Fibroblast of pulmonary artery (primary cell): ENCODE measurements at places on chromosomes 7 and 10.

DNA sequence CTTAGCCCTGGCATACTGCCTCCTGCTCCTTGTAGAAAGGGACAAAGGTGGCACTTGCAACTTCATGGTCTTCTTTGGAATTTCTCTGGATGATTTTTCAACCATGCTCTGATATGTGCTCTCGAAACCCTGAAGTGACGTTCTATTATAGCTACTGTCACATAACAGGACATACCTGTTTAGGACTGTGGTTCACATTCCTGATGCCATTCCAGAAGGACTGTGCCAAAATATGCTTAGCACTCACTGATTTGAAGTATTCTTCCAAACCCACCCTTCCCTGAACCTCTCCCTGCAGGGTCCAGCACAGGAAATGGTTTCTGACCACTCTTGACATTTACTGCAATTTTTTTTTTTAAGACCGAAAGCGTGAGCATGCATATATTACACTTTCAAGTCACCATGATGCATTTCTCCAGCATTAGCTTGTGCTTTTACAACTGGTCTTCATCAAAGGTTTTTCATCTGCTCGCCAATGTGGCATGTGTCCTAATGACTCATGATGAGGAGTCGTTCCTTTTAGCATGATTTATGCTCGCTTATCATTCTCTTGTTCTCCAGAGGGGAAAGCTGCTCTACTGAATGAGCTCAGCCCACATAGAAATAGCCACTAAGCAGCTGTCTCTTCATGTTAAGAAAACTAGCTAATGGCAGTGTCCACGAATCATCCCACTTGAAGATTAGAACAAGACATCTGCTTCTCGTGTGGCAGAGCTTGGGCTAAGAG is 135.2 kb downstream of the ADAM12 start:
- peak; percentile 95 for DNase-seq

DNA sequence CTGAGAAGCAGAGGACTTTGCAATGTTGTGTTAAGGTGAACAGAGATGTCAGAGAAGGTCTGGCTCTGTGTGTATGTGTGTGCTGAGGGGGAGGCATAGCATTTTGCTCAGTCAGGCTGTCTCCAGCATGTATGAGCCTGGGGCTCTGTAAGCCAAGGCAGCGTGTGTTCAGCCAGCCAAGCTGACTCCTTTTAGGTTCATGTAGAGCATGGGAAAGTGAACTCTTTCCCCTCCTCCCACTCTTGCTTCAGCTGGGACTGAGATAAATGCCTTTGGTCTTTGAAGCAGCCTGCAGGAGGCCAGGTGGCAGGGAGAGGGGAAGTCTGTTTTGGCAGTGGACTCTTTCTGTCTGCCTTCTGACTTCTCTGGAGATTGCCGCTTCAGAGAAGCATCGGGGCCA is 3.8 kb downstream of the SFXN2 start:
- peak; percentile 76 for DNase-seq

GRCh38 chr10:22250897-22251660 is 33.3 kb upstream of the EBLN1 start:
- peak; percentile 38 for DNase-seq

DNA sequence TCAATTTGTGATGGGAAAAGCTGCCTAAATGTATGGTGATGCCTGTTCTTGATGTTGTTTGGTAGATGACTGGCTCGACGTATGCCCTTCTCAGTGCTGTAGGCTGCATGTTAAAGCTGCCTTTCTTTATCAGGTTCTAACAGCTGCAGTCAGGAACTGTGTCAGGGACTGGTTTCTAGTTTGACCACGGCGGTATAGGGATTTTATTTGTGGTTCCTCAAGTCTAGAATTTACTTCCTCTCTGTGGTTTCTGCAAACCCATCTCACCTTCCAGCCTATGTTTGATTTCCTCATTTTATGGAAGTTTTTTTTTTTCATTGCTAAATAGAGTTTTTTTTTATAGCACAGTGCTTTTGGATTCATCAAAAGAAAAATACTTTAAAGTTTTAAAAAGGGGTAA is 26.5 kb downstream of the LMTK2 start:
- no peak for DNase-seq

- peak; percentile 41 for DNase-seq
Observed at GRCh38 chr10:125768219-125768855, 7.3 kb downstream of the MMP21 start.

DNA sequence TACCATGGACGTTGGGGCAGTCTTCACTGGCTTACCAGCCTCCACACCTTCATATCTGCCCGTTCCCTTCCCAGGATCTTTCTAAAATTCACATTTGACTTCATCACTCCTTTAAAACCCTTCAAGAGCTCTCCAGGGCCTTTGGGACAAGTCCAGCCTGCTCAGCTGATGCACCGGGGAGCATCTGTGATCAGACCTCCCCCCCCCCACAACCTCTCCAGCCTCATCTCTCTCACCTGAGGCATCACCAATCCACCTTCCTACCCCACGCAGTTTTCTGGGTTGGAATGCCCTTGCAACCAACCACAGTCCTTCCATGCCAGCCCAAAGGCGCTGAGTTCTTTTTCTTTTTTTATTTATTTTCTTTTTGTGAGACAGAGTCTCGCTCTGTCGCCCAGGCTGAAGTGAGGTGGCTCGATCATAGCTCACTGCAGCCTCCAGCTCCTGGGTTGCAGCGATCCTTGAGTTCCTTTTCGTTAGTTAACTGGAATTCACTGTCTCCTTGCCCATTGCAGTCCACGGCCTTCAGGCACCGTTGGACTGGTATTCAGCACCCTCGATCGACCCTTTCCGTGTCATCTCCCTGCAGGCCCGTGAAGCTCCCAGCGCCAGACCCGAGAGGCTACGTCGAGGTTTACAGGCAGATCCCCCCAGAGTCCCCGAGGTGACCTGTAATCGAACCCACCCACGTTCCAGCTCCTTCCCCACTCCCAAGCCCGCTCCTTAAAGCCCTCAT is 654 bp downstream of the ALKBH4 start:
- no peak for DNase-seq

DNA sequence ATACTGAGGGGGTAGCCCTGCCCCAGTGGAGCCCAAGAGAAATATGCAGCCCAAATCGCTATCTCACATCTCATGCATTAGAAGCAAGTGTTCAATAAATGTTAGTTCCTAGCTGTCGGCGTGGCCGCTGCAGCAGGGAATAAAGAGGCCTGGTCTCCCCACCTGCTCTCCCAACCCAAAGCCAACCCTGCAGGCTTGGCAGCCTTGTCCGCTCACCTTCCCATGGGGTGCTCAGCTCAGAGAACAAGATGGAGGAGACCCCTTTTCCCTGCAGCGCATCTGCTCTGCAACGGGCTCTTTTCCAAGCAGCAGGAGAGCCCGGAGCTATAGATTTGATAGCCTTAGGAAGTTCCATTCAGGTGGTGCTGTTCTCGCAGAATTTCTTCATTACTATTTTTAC is 12.0 kb upstream of the DOCK1 start:
- DNase-seq: no peak

- no peak for DNase-seq
Observed at GRCh38 chr10:133210398-133211140, 19.4 kb upstream of the UTF1 start.

- no peak for DNase-seq
Observed at GRCh38 chr10:101997803-101998202, 58.2 kb downstream of the ARMH3 start.

- no peak for DNase-seq
Observed at GRCh38 chr7:29224726-29225125, 30.2 kb downstream of the CHN2 start.
